NCI-H345 (cell line): ENCODE measurements at places on chromosomes 3 and 15.
A peak's percentile ranks its signal among the peaks of the same experiment; 100 is the strongest.

DNA sequence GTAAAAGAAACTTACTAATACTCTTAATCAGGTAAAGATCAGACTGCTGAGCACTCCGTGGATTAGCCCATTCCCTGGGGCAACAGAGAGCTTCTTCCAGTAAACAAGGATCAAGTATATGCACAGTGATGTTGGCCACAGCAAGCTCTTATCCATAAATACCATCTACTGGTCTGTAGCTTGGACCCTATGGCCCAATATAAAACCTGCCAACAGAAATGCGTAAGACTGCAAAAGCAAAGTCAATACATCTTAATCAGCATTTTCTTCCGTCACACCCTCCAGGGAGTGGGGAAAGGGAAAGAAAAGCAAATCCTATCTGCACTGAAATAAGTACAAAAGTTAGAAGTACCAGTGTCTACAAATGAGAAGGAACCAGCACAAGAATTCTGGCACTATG lies 1082.1 kb downstream of the ZPLD1 start:
- DNase-seq = no peak

- no peak for DNase-seq
Observed at GRCh38 chr3:185131602-185132256, 21.1 kb downstream of the C3orf70 start.

DNA sequence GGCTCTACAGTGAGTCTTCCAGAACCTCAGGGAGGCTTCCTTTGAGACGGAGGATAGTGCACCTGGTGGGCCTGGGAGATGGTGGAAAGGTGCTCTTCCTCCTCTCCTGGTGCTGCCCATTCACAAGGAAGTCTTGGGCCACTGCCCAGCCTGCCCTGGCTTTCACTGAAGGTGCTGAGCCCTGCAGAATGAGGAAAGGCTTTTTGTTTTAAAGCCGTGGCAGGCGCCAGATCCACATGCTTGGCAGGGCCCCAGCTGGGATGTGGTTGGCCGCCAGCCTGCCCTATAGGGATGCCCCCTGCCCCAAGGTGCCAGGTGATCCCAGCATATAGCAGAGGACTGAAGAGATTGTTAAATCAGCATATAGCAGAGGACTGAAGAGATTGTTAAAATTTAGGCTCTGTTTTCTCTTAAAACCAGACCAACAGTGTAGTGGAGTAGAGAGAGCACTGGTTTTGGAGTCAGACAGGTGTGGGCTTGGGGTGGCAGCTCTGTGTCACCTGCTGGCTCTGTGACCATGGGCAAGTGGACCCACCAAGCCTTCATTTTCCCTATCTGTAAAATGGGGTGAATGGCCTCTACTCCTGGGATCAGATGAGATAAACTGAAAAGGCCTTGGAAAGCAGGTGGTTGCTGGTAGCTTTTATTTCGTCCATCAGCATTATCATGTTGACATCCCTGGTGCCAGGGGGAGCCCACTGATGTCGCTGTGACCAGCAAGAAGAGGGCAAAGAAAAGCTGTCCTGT lies 53.3 kb downstream of the SLC6A6 start:
- no peak for DNase-seq

DNA sequence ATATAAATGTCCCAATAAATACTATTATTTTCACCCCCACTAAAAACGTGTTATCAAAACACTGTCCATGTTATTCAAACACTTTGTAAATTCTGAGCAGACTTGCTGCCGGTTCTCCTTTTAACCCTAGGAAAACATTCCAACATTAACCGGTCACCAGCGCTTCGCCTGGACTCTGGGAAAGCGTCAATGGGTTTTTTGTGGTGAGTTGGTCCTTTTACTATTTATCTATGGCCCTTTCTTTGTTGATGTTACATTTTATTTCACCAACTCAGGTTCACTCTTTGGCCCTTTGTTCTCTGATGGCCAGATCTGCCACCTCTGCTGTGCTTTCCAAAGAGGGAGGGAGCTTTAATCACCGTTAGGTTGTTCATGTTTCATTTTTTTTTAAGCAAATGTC lies 4.1 kb upstream of the EOMES start:
- DNase-seq = no peak

DNA sequence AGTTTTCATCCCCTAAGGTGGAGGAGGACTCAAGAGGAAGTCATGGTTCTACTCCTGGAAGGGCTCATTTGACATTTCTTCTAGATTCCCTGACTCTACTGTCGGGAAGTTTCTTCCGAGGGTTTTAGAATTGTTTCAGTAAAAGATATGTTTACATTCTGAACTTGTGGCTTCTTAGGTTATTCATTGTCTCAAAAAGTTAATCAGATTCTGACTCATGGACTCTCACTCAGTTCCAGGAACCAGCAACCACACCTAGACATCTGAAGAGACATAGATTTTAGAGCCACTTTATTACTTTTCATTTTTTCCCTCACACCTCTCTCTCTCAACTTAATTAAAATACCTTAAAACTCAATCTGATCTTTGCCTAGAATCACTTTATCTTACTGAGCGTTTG lies 862.6 kb downstream of the AGBL1 start:
- DNase-seq = no peak

- no peak for DNase-seq
Observed at GRCh38 chr15:50168783-50169411, 13.1 kb upstream of the SLC27A2 start.

DNA sequence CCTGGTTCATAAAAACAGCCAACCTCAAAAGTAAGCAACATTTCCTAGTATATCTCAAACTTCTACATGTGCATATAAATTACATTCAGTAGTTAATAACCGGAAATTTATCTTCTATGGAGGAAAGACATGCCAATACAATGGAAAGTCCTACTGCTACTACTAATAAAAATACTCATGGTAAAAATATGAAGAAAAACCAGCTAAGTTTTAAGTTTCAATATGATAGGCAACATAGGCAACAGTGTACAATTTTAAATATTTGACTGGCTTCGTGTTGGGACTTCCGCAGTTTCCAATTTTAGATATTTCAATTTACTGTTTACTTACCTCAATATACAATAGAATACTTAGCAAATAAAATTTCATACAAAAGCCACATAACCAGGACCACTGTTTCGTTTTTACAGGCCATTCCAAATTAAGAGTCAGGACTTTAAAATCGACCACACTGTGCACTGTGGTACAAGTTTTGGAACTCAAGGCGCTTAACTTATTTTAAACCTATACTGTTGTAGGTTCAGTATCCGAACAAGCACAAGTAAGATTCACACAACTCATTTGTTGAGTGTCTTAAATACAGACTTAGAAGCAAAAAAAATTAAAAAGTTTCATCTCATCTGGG lies 2.9 kb downstream of the NAA50 start:
- DNase-seq = no peak

DNA sequence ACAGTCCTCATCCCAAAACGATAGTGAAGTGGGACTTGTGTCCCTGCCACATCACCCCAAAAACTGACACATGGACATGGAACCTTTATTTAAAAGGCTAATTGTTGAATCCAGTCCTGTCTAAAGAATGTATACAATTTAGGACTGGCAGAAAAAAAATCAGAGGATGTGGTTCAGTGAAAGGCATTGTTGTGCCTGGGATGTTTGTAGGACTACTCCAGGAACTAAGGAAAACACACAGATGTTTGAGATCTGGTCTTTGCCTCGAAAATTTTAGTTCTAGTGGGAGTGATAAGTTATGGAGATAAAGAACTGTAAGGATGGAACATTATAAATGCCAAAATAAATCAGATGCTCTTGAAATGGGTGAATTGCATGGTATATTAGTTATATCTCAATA lies 27.2 kb downstream of the VGLL4 start:
- no peak for DNase-seq

GRCh38 chr3:138468886-138469285 lies 34.5 kb downstream of the ESYT3 start:
- DNase-seq = no peak

DNA sequence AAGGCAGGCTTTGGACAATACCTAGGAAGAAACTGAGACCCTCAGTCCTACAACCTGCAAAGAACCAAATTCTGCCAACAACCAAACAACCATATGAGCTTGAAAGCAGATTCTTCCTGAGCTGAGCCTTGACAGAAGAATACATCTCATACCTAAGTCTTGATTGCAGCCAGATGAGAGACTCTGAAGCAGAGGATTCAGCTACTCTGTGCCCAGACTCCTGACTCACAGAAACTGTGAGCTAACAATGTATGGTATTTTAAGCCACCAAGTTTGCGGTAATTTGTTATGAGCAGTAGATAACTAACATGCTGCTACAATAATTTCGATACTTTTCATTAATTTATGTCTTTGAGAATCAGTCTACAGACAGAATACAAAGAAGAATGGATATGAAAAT lies 325.1 kb upstream of the CBLB start:
- DNase-seq = no peak

DNA sequence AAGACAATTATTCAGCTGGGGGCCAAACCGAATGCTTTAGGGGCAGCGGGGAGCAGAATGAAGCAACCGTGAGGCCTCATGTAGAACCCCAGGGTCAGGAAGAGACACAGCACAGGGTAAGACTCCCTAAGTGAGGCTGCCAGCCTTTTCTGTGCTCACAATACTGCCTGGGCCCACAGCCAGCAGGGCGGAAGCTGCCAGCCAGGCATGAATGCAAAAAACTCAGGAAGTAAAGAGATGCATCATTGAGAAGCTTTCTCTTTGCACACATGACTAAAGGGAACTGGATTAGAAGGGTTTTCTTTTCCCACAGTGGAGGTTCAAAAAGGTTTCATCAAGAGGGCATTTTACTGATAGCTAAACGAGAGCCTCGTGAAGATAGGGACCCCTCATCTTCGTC lies 33.3 kb downstream of the CA12 start:
- peak; percentile 76 for DNase-seq
